ENCODE measurements at places on chromosomes 13 and 19. TPM values are rescaled to one million over a fixed set of nuclear protein-coding genes. Genes with fewer than 3 reads are reported as not detected.

The PBX4 gene
- 22.5 TPM for total RNA-seq

The LENG9 gene
- total RNA-seq: 2.2 TPM

The CYP4F3 gene
- 0.33 TPM for total RNA-seq

The ZNF541 gene
- 0.56 TPM for total RNA-seq

The SAMD1 gene
- total RNA-seq: 15.2 TPM

The IGFLR1 gene
- 6.1 TPM for total RNA-seq

The PEX11G gene
- total RNA-seq: 7.8 TPM

The CEACAM20 gene
- total RNA-seq: not detected

The FXYD7 gene
- total RNA-seq: not detected

The NOVA2 gene
- 1.5 TPM for total RNA-seq

GRCh38 chr19:39592381-39592780 lies 9.9 kb upstream of the LGALS13 start:
- no peak overlapping the region for H3K4me3 ChIP-seq
- no peaks in the 10 kb centered on the region for H3K36me3 ChIP-seq
- no peaks in the 10 kb centered on the region for H3K4me1 ChIP-seq
- no peaks in the 10 kb centered on the region for H3K27me3 ChIP-seq
- H3K27ac ChIP-seq: no peak overlapping the region
- no peak for DNase-seq

DNA sequence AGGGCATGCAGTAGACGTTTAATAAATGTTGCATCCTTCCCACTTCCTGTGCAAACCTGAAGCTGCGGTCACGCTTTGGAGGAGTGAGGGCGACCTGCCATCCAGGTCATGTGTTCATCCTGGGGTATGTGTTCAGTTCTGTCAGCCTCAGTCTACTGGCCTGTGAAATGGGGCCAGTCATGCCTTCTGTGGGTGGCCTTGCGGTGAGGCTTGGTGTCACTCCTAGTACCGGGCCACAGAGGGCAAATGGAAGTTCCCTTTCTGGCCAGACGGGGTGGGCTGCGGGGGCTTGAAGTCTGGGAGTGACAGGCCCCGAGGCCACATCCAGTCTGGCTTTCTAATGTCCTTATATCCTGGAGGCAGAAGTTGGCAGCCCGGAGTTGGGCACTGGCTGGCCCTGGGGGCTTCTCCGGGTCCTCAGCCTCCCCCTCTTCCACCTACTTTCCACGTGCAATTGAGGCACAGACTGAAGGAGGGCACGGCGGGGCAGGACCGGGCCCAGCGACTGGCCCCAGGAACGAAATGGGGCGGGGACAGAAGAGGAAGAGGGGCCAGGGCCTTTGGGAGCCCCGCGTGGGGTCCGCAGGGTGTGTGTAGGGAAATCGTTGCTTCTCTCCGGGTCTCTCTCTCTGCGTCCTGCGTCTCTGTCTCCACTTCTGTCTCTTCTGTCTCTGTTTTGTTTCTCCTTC lies 11.1 kb downstream of the PDE4A start:
- peak; percentile 64 for DNase-seq
- H3K4me3 ChIP-seq: peak overlapping the region; percentile 60
- H3K36me3 ChIP-seq: no peaks in the 10 kb centered on the region
- peak overlapping the region; percentile 75 for H3K27ac ChIP-seq

- no peaks in the 10 kb centered on the region for H3K36me3 ChIP-seq
- peak overlapping the region; percentile 48 for H3K4me3 ChIP-seq
- H3K27me3 ChIP-seq: no peaks in the 10 kb centered on the region
- H3K27ac ChIP-seq: no peak overlapping the region
- peaks cover 8% of the 10 kb centered on the region for H3K4me1 ChIP-seq
Measured at GRCh38 chr13:97435794-97436193, 1.8 kb downstream of the RAP2A start.

GRCh38 chr19:1066251-1066747 lies 668 bp upstream of the ARHGAP45 start:
- peaks cover 42% of the 10 kb centered on the region for H3K4me1 ChIP-seq
- H3K27me3 ChIP-seq: peaks cover 20% of the 10 kb centered on the region
- no peak overlapping the region for H3K4me3 ChIP-seq
- H3K36me3 ChIP-seq: no peaks in the 10 kb centered on the region

GRCh38 chr13:69947582-69947981 lies 160.0 kb upstream of the ATXN8OS start:
- H3K27me3 ChIP-seq: no peaks in the 10 kb centered on the region
- peaks cover 5% of the 10 kb centered on the region for H3K4me1 ChIP-seq
- no peak for DNase-seq

- DNase-seq: no peak
- no peaks in the 10 kb centered on the region for H3K36me3 ChIP-seq
- no peak overlapping the region for H3K4me3 ChIP-seq
- H3K4me1 ChIP-seq: no peaks in the 10 kb centered on the region
- no peaks in the 10 kb centered on the region for H3K27me3 ChIP-seq
Measured at GRCh38 chr13:109241160-109241559, 545.2 kb downstream of the IRS2 start.

- no peaks in the 10 kb centered on the region for H3K36me3 ChIP-seq
- no peaks in the 10 kb centered on the region for H3K27me3 ChIP-seq
- H3K4me1 ChIP-seq: no peaks in the 10 kb centered on the region
- no peak overlapping the region for H3K27ac ChIP-seq
- DNase-seq: no peak
Measured at GRCh38 chr13:103471896-103472295, 405.7 kb upstream of the SLC10A2 start.

DNA sequence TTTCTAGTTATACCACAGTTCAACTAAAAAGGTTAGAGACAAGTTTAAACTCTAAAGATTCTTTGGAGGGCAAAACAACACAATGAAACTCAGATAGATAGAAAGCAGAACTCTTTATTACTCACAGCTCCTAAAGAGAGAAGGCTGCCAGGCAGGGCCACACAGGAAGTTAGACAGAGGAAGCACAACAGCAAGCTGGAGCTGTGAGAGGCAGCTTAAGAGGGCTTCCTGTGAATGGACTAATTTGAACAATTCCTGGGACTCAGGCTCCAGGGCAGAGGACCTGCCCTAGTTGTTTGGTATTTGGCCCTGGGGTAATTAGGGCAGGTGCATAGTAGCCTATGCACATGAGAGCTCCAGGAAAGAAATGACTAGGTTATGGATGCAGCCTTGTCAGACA lies 803.6 kb downstream of the DIAPH3 start:
- no peak overlapping the region for H3K4me3 ChIP-seq
- DNase-seq: no peak
- no peak overlapping the region for H3K27ac ChIP-seq

- H3K27ac ChIP-seq: peak overlapping the region; percentile 96
- H3K36me3 ChIP-seq: no peaks in the 10 kb centered on the region
- no peak overlapping the region for H3K4me3 ChIP-seq
- no peaks in the 10 kb centered on the region for H3K27me3 ChIP-seq
Measured at GRCh38 chr19:38653028-38653571, 5.7 kb downstream of the ACTN4 start.

DNA sequence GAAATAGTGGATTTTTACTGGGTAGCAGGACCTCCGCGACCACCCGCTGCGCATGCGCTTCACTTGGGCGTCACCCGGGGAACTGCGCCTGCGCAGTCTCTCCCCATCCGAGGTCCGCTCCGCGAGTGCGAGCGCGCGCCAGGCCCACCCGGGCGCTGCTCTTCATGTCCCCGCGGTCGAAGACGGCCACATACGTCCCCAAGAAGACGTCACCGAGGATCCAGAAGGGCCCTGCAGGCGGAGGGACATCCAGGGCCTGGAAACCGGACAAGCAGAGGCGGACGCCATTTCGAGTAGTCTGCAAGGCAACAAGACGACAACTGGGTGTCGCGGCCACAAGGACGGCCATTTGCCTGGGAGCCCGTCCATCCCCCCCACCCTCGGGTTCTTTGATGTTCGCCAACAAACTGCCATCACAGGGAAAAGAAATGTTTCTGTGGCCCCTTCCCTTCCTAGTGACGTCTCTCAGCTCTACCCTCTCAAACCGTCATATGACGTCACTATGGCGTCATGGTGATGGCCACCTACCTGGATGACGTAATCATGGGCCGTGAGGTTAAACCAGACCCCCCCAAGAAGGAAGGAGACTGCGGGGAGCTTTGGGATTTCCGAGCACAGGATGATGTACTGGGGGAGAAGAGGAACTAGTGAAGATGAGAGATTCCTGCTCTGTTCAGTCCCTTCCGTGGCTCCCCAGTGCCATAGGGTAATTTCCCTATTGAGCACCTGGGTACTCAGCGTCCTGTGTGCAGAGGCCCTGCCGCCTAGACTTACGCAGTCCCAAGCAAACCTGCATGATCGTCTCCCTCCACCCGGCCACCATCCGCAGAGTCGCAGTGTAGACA lies 6.7 kb downstream of the NAPSA start:
- DNase-seq: peak; percentile 60
- H3K36me3 ChIP-seq: no peaks in the 10 kb centered on the region
- peak overlapping the region; percentile 81 for H3K27ac ChIP-seq
- H3K4me3 ChIP-seq: no peak overlapping the region

DNA sequence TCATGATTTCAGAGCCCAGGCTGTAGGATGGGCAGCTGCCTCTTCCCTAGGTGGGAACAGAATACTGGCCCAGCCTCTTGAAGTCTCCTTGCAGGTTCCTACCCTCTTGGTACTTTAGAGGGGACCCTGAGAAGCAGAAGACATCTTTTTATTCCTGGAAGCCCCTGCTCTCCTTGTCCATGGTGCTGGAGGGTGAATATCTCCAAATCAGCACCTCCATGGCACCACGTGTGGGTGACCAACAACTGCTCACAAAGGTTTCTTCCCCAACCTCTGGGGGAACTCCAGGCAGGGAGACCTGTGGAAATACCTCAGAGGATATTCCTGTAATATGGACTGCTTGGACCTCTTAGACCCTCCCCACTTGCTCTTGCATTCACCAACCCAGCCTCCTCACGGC lies 48.1 kb upstream of the TSHZ3 start:
- no peak overlapping the region for H3K27ac ChIP-seq
- DNase-seq: no peak
- H3K4me3 ChIP-seq: no peak overlapping the region
- no peaks in the 10 kb centered on the region for H3K4me1 ChIP-seq
- H3K27me3 ChIP-seq: no peaks in the 10 kb centered on the region

DNA sequence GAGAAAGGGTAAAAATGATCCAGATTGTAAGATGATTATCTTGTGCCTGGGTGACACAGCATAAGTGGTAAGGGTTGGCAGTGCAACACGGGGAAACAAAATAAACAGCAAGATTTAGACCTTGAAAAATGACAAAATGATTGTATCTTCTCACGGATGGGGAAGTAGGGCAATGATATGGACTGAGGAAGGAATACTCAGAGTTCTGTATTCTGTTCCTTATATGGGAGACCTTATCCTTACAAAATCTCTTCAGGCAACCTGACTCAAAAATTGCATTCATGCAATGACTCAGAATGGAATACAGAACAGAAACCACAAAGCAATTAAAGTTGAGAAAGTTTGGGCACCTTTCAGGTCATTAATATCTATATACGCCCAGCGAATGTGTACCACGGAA lies 149.0 kb downstream of the HS6ST3 start:
- DNase-seq: no peak
- no peaks in the 10 kb centered on the region for H3K27me3 ChIP-seq
- H3K4me1 ChIP-seq: no peaks in the 10 kb centered on the region
- no peak overlapping the region for H3K27ac ChIP-seq

GRCh38 chr19:31597616-31598015 lies 248.4 kb upstream of the TSHZ3 start:
- no peak overlapping the region for H3K27ac ChIP-seq
- no peaks in the 10 kb centered on the region for H3K4me1 ChIP-seq
- no peaks in the 10 kb centered on the region for H3K27me3 ChIP-seq
- no peak for DNase-seq
- no peak overlapping the region for H3K4me3 ChIP-seq
- H3K36me3 ChIP-seq: no peaks in the 10 kb centered on the region

DNA sequence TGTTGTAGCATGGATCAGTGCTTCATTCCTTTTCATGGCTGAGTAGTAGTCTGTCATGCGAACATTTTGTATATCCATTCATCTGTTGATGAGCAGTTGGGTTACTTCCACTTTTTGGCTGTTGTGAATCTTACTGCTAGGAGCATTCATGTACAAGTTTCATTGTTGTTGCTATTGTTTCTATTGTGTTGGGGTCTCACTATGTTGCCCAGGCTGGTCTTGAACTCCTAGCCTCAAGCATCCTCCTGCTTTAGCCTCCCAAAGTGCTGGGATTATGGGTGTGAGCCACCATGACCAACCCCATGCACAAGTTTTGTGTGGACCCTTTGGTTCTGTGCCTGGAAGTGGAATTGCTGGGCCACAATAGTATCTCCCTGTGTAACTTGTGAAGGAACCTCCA lies 15.8 kb downstream of the SLC25A42 start:
- no peaks in the 10 kb centered on the region for H3K27me3 ChIP-seq
- H3K27ac ChIP-seq: peak overlapping the region; percentile 95
- H3K4me3 ChIP-seq: no peak overlapping the region
- H3K4me1 ChIP-seq: peaks cover 32% of the 10 kb centered on the region

DNA sequence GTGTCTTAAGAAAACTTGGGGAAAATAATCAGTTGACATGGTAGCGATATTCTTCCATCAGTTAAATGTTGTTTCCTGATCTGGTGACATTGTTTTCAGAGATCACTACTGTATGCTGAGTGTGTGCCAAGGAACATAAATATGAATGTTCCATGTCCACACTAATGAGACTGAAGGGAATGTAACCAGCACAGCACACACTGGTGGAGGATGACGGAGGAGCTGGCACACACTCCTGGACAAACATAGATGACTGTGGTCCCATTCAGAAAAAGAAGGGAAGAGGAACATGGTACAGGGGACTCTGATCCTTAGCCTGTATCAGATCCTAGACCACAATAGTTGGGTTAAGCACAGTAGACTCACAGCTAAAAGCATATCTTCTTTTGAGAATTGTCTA lies 574.8 kb downstream of the MYO16 start:
- no peaks in the 10 kb centered on the region for H3K36me3 ChIP-seq
- no peaks in the 10 kb centered on the region for H3K27me3 ChIP-seq
- H3K4me3 ChIP-seq: no peak overlapping the region
- no peak overlapping the region for H3K27ac ChIP-seq
- no peak for DNase-seq

GRCh38 chr13:67554286-67554685 lies 324.1 kb upstream of the PCDH9 start:
- no peaks in the 10 kb centered on the region for H3K36me3 ChIP-seq
- no peak overlapping the region for H3K27ac ChIP-seq
- no peaks in the 10 kb centered on the region for H3K4me1 ChIP-seq
- DNase-seq: no peak
- no peak overlapping the region for H3K4me3 ChIP-seq

- H3K4me1 ChIP-seq: no peaks in the 10 kb centered on the region
- H3K27ac ChIP-seq: no peak overlapping the region
- DNase-seq: no peak
- no peaks in the 10 kb centered on the region for H3K36me3 ChIP-seq
Measured at GRCh38 chr13:99565478-99566124, 64.3 kb downstream of the TM9SF2 start.

DNA sequence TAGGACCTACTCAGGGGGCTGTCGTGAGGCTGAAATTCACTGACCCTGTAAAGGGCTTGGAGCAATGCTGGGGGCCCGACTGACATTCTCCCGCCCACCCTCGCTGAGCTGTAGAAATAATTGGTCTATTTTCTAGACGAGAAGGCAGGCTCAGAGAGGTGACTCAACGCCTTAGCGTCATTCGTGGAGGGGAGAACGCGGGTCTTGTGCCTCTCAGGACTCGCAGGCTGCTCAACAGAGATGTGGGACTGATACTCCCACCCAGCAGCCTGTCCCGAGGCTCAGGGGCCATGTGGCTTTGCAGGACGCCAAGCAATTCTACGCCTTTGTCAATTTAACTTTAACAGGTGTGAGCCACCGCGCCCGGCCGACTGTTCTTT lies 23.6 kb upstream of the ASPDH start:
- H3K36me3 ChIP-seq: no peaks in the 10 kb centered on the region
- no peaks in the 10 kb centered on the region for H3K27me3 ChIP-seq
- DNase-seq: no peak
- no peak overlapping the region for H3K27ac ChIP-seq
- H3K4me3 ChIP-seq: no peak overlapping the region
- H3K4me1 ChIP-seq: no peaks in the 10 kb centered on the region

- H3K27me3 ChIP-seq: no peaks in the 10 kb centered on the region
- peaks cover 48% of the 10 kb centered on the region for H3K36me3 ChIP-seq
- H3K4me3 ChIP-seq: no peak overlapping the region
- peaks cover 27% of the 10 kb centered on the region for H3K4me1 ChIP-seq
- DNase-seq: no peak
Measured at GRCh38 chr19:39372941-39373340, 18.0 kb downstream of the PAF1 start.
